ENCODE measurements at places on chromosomes 1 and 21. TPM values are rescaled to one million over a fixed set of nuclear protein-coding genes. Genes with fewer than 3 reads are reported as not detected.

DNA sequence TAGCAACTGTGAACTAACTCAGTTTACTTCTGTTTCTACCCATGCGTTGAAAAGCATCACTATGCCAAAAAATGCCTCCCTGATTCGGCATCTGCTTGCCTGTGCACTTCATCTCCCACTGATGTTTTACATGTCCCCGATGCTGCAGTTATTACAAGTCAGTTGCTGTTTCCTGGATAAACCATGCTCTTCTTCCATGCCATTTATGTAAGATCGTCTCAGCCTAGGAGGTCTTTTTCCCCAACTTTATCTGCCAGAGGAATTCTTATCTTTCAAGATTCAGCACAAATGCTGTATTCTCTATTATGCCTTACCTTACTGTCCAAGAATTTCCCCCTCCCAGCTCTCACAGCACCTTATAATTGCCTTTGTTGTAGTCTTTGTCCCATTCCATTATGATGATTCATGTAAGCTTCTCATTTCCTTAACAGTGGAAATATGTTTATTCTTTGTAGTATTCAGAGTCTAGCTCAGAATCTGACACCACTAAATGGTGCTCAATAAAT lies 30.0 kb downstream of the PRKACB start:
- peak; percentile 76 for DNase-seq

TMCO1 gene
- 84.9 TPM for total RNA-seq

GRCh38 chr1:63888984-63889383 lies 115.2 kb downstream of the ROR1 start:
- DNase-seq: no peak

DNA sequence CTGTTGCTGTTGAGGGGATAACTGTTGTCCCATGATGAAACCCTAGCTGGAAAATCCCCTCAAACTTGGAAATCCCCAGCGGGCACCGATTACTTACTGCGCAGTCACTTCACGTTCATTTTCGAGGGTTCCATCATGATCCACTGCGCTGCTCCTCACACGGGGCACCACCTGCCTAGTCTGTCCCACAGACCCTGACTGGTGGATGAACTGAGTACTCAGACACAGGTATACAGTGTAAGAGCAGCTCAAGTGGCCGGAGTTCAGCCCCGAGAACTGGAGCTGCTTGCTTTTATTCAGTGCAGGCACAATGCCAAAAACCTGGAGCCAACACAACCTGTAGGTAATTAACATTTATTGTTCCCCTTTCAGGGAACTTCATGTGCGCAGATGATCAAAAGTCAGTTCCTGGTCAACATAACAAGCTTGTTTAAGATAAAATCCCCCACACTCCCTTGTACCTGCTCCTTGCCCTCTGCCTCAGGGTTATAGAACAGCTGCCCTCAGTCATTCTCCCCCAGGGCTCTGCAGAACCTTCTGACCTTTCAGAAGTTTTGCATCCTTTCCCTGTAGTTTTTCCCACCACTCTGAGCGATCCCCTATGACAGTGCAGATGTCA lies 46.5 kb upstream of the PRELP start:
- DNase-seq: no peak

MPL gene
- total RNA-seq: not detected

- no peak for DNase-seq
These were observed 48.8 kb downstream of the H3-3A start for GRCh38 chr1:226111098-226111882.

KRTAP20-1 gene
- not detected for total RNA-seq

Data from epithelial cell of proximal tubule (primary cell).